ENCODE measurements at places on chromosomes 3 and 15. TPM values are rescaled to one million over a fixed set of nuclear protein-coding genes. Genes with fewer than 3 reads are reported as not detected.

- no peak for DNase-seq
Observed at GRCh38 chr15:63948436-63948835, 97.8 kb downstream of the DAPK2 start.

The KY gene
- total RNA-seq = not detected

DNA sequence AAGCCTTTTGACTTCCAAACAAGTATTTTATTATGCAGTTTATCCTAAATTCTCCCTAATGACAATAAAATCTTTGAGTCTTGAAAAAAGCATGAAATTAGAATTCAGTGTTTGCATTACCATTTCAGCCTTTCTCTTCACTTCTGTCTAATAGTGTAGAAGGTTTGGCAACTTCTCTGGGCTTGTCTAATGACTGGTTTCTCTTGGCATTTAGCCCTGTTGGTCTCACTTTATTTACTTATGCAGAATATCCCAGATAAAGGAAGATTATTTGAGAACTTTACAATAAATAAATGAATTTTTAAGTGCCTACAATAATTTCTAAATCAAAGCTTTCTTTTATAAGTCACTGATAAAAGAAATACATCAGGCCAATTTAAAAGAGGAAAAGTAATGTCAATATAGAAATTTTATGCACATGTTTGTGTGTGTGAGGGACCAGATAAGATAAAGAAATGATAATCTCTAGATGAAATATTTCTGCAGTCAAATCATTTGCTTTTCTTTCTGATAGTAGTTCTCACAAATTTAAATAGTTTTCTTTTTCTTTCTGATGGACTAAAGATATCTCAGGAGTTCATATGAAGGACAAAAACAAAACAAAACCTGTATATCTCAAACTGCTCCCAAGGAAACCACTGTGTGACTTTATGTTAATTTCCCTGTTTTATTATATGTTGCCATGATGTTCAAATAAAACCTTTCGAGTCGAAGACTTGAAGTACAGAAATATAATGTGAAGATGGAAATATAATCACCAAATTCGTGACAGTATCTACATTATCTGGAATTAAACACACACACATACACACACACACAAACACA is 533.1 kb upstream of the CBLB start:
- DNase-seq = no peak

The IGSF10 gene
- total RNA-seq = 0.18 TPM

GRCh38 chr3:184237211-184237610 is 7.8 kb downstream of the VWA5B2 start:
- DNase-seq = no peak
